ENCODE measurements at places on chromosomes 1 and 21.

- peak; percentile 41 for DNase-seq
Measured at GRCh38 chr21:45981151-45982091, at the start of gene COL6A1. COL6A1 (plus strand) TSS chr21:45981770; CDS start chr21:45981851, 81 bp downstream.

DNA sequence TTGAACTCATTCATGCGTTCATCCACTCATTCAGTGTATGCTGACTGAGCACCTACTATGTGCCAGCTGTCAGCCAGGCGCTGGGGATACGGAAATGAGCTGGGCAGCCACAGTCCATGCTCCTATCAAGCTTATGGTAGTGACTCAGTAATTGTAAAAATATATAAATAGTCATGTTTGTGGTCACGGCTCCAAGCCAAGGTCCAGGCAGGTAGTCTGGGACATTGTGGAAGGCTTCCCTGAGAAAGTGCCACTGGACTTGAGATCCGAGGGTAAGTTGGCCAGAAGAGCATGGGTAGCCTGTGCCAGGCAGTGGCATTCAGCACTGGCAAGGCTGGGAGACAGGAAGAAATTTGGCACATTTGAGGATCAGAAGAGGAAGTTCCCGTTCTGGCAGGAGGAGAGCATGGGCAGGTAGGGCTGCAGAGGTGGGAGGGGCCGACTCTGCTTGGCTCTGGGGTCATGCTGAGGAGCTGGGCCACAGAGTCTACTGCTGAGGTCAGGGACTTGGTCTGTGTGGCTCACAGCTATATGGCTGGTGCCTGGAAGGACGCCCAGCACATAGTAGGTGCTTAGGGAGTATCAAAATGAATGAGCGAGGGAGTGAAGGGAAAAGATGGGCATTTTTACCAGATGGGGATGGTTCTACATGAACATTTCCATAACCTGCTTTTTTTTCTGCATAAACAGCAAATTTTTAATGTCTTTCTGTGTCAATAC lies 6.9 kb downstream of the PTPRF start:
- DNase-seq: no peak

GRCh38 chr1:47533793-47534328 lies 96.0 kb downstream of the FOXD2 start:
- DNase-seq: no peak

DNA sequence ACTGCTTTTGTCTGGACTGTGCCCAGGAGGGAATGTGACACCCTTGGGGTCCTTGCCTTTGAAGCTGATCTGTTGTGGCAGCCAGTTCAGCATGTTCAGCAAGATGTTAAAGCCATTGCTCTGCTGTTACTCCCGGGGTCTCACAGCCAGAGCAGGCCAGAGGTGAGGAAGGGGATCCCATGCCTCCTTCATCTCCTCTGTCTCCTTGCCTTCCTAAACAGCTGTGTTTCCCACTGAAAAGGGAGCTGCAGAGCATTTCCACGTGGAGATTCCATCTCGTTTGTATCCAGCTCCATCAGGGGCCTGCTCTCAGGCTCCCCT lies 135.8 kb upstream of the COL6A1 start:
- DNase-seq: no peak

All from activated CD4-positive, alpha-beta T cell treated with anti-CD3 and anti-CD28 coated beads, Interleukin-2, amount 50 U/mL, for 4 hours (primary cell).